ENCODE measurements at places on chromosomes 1 and 21. TPM values are rescaled to one million over a fixed set of nuclear protein-coding genes. Genes with fewer than 3 reads are reported as not detected.

Gene RGS4
- 50.7 TPM for polyA plus RNA-seq

Gene CHIA
- polyA plus RNA-seq = not detected

Gene LORICRIN
- not detected for polyA plus RNA-seq

Gene IQGAP3
- 16.6 TPM for polyA plus RNA-seq

Gene ZNF648
- polyA plus RNA-seq = not detected

Gene CBR3
- 9.6 TPM for polyA plus RNA-seq

Gene LCE3E
- polyA plus RNA-seq = not detected

Gene ARHGAP30
- 0.93 TPM for polyA plus RNA-seq

Gene GNG4
- polyA plus RNA-seq = 280 TPM

Gene DENND1B
- polyA plus RNA-seq = 0.34 TPM

Gene TMPRSS15
- not detected for polyA plus RNA-seq

Gene LAMC1
- 33.5 TPM for polyA plus RNA-seq

Gene LRRIQ3
- polyA plus RNA-seq = 0.41 TPM

Gene DVL1
- 61.7 TPM for polyA plus RNA-seq

Gene TRIM45
- 5.0 TPM for polyA plus RNA-seq

Gene DCDC2B
- polyA plus RNA-seq = not detected

Gene SPRR2E
- polyA plus RNA-seq = not detected

Gene CALML6
- polyA plus RNA-seq = 0.27 TPM

Gene PCSK9
- not detected for polyA plus RNA-seq

Gene DDAH1
- 39.2 TPM for polyA plus RNA-seq

Gene ASH1L
- polyA plus RNA-seq = 15.3 TPM

Gene OR2M3
- polyA plus RNA-seq = not detected

Gene LCA5L
- polyA plus RNA-seq = 0.17 TPM

Gene SFN
- polyA plus RNA-seq = 50.6 TPM

Gene KIF26B
- 17.6 TPM for polyA plus RNA-seq

Gene COL11A1
- 0.58 TPM for polyA plus RNA-seq

Gene NBPF6
- polyA plus RNA-seq = not detected

Gene HSPB7
- 1.5 TPM for polyA plus RNA-seq

Gene TEX38
- polyA plus RNA-seq = not detected

Gene EDN2
- polyA plus RNA-seq = not detected

Gene EPHB2
- polyA plus RNA-seq = 29.6 TPM

Gene ZBTB48
- 24.0 TPM for polyA plus RNA-seq

Gene ATP5IF1
- 273 TPM for polyA plus RNA-seq

Gene FCRL5
- not detected for polyA plus RNA-seq

Gene TRAF3IP3
- 0.44 TPM for polyA plus RNA-seq

Gene ZFYVE9
- 13.7 TPM for polyA plus RNA-seq
